ENCODE measurements at places on chromosomes 7 and 10.

GRCh38 chr10:11104772-11105675 is 87.4 kb downstream of the CELF2 start:
- no peak for DNase-seq

DNA sequence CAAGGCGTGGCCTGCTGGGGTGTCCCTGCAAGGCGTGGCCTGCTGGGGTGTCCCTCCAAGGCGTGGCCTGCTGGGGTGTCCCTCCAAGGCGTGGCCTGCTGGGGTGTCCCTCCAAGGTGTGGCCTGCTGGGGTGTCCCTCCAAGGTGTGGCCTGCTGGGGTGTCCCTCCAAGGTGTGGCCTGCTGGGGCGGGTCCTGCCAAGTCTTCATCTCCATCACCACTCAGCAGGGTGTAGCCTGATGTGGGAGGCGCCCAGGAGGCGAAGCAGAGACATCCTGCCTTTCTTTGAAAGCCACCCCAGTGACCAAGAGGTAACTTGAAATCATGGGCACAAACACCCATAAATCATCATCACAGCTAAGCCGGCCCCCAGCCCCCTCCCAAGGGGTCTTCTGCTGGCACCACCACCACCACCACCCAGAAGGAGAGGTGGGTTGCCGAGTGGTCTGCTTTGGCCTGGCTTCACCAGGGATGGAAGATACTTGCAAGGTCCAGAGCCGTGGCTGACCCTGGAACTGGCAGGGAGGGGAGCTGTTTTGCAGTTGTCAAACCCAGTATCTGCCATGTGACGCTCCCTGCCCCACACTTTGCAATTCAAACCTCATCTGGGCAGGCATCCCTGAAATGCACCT is 190.6 kb downstream of the EBF3 start:
- DNase-seq, result no peak

DNA sequence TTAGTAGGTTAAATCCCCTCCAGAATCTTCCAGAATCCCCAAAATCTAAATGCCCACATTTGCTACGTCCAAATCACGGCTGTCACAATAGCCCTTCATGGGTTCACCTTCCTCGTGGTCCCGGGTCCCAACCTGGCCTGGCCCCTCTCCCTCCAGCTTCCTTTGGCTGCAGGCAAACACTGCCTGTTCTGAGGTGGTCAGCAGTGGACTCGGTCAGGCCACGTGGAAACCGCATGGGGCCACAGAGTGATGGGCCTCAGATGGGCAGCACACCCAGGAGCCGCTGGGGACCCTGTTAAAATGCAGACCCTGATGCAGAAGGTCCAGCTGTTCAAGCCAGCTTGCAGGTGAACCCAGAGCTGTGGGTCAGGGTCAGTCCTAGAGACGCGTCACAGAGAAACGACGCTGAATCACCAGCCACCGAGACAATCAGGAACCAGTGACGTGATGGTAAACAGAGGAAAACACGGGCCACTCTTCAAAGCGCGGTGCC is 588.6 kb downstream of the DNAJB6 start:
- no peak for DNase-seq

DNA sequence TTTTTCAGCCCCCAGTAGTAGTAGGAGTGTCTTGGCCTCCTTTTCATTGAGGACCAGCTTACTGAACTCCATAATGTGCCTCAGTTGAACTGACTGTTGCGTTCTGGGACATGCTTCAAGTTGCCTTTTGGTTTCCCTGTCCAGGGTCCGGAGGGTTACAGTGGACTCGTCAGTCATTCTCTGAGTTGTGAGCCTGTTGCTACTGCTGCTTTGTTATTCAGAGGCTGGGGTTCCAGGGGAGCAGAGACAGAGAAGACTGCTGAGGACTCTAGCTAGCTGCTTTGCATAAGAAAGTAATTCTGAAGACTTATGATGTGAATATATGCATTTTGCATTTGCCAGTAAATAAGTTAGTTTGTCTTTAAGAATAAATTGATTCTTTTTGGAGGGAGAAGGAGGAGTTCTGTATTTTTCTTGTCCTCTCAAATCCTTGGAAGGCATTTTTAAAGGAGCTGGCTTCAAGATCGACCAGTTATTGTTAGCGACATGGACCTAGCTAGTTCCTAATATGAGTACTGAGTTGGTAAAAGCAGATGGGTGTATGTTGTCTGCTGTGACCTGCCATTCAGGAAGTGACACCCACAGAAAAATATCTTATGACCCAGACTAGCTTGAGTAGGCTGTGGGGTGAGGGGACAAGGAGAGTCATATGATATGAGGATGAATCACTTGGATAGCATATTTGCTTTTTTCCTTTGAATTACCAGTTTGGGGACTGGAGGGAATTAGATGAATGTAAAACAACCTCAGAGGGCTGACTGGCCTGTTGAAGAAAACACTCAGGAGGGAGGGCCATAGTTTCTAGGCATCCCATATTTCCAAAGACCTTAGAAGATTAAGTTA is 8.3 kb downstream of the PI4K2A start:
- peak; percentile 73 for DNase-seq

DNA sequence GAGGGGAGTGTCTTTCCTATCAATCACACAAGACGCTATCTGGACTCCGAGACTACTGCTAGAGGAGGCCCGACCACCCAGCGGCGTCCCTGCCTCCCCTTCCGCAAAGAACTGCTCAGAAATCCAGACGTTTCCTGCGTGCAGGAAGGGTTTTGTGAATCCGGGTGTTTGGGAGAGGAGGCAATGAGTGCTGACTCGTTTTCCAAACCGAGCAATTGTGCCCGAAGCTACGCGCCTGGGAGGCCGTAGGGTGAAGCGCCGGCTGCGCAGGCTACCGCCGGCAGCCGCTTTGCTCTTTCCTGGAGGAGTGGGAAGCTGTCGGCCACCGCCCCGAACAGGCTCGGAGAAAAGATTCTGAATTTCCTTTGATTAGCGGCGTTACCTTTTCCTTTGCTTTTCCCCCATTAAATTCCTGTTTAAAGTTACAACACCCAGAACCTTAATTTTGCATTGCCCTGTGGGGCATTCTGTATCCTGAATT is 5.3 kb downstream of the VAX1 start:
- no peak for DNase-seq

DNA sequence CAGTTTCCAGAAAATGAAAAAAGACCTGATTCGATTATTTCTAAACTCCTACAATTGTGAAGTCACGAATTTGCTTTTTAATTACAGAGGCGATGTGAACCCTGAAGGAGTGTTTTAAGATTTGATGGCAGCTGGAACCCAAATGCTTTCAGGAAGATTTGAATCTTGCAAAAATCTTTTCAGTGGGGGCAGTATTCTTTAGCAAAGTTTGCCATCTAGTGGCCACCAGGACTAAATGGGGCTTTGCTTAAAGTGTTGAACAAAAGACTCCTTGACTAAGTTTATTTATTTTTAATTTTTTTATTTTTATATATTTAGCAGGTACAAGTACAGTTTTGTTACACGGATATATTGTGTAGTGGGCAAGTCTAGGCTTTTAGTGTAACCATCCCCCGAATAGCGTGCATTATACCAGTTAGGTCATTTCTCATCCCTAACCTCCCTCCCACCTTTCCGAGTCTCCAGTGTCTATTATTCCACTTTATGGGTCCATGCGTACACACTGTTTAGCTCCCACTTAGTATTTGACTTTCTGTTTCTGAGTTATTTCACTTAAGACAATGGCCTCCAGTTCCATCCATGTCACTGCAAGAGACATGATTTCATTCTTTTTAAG is 98.8 kb downstream of the CACNB2 start:
- no peak for DNase-seq

DNA sequence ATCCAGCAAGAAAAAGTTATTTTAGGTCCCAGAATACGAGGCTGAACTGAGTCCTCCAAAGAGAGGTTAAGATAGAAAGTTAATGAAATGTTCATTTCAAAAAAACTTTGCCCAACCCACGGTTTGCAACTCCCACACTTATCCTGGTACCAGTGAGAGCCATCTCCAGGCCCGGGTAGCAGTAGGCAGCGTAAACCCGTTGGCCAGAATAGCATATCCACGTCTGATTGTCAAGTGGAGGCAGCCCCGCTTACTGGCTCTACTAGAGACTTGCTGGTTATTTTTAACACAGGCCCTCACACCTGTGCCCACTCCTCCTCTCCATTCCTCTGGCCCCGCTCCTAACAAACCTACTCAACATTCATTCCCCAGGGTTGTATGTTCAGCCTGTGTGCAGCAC is 109.7 kb downstream of the HIP1 start:
- DNase-seq, result no peak

DNA sequence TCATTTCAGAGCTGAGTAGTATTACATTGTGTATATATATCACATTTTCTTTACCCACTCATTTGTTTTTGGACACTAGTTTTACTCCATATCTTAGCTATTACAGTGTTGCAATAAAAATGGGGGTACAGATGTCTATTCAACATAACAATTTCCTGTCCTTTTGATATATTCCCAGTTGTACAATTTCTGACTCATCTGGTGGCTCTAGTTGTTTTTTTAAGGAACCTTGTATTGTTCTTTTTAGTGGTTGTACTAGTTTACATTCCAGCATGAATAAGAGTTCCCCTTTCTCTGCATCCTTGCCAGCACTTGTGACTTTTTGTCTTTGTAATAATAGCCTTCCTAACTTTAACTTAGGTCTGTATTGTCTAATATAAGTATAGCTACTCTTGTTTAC is 739.9 kb downstream of the XPNPEP1 start:
- no peak for DNase-seq

DNA sequence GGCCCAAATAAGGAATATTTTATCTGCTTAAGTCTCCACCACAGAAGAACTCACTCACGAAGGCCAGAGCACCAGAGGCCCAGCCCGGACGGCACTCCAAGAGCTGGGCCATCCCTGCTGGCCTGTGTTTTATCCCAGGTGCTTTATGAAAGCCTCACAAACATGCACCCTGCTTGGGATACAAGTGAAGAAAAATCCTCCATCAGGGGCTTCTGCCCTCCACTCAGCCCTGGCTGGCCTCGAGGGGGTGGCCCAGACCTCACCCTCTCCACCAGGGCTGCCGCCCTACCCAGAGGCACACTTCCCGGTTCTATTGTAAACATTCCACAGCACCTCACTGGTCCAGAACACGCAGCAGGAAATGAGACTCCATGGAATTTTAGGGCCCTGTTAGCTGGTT is 19.8 kb upstream of the DNAAF5 start:
- DNase-seq, result no peak

DNA sequence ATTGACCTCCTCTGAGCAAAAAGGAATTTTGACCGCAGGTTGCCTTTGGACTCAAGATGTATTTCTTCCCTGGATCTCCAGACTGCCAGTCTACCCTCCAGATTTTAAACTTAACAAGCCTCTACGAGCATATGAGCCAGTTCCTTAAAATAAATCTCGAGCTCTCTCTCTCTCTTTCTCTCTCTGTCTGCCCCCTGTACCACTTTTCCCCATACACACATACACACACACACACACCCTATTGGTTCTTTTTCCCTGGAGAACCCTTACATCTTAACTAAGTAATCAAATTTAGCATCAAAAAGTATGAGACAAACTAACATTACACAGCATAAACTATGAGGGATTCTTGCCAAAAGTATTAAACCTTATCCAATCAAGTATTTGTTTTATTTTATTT is 11.4 kb downstream of the BCAP29 start:
- DNase-seq, result no peak

GRCh38 chr10:71216363-71216695 is 4.0 kb downstream of the UNC5B start:
- DNase-seq, result no peak

DNA sequence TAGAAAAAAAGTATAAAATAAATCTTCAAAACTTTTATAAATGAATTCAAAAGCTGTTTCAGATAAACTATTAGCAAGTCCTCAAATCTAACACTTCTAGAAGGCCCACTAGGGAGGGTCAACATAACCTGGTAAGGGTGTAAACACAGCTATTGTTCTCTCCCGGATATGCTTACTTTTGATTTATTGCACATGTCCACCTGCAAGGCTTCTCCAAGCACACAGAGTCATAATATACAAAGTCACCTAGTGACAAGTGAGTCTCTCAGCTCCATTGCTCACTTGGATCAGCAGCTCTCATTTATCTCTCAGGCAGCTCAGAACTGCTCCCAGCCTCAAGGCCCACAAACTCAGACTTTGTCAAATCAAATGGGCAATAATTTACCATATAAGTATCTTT is 44.0 kb upstream of the COL1A2 start:
- DNase-seq, result no peak
